Mesenteric fat pad (tissue), 1 donor: ENCODE measurements at places on chromosomes 7 and 10. TPM values are rescaled to one million over a fixed set of nuclear protein-coding genes. Genes with fewer than 3 reads are reported as not detected.

The BMPER gene
- total RNA-seq: 4.6 TPM

The SPDYE6 gene
- not detected for total RNA-seq

- DNase-seq: peak; percentile 1
Observed at GRCh38 chr10:97842656-97843280, 6.9 kb upstream of the GOLGA7B start.

DNA sequence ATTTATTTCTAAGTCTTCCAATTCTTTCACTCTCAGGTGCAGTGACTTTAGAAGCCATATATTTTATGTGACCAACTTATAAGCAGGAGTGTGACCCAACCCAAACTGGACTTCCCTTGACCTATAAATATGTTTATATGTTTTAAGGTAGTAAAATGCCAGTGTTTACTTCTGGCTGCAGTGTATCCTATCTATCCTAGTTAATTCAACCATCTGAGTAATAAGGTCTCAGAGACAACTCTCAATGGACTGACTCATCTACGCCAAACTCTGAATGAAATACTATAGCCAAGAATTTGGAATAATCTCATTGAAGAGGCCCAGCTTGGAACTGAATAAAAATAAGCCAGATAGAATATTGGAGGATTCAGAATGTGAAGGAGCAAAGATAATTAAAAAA, 544.5 kb upstream of the SORCS1 start:
- DNase-seq: no peak

GRCh38 chr10:130989670-130990232, 321.8 kb downstream of the TCERG1L start:
- no peak for DNase-seq

GRCh38 chr7:158019726-158020705, 567.6 kb downstream of the PTPRN2 start:
- peak; percentile 73 for DNase-seq
